ENCODE measurements at places on chromosomes 6 and 20.
A peak's percentile ranks its signal among the peaks of the same experiment; 100 is the strongest.

DNA sequence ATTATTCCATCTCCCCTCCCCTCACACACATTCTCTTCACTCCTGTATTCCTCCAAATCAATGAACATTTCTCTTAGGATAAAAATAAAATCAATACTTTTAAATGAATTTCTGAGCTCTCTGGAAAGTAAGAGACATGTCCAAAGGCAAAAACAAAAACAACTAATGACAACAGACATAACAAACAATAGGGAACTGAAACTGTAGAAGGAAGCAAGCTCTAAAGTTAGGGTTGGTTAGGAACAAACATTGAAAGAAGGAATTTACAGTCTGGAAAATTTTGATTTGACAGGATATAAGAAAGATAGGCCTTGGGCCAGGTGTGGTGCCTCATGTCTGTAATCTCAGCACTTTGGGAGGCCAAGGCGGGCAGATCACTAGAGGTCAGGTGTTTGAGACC lies 17.5 kb upstream of the MYCT1 start:
- DNase-seq = no peak

DNA sequence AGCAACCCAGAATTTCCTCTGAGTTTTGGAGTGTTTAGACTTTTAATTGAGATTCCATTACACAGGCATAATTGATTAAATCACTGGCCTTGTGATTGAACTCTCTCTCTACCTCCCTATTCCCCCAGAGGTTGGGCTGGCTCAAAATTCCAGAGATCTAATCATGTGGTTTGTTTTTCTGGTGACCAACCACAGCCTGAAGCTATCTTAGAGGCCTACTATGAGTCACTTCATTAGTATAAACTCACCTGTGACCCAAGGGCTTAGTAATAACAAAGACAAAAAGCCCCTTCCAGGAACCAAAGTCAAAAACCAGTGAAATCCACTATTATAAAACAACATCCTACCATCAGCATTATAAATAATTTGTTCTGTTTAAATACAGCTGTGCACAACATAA lies 992.5 kb upstream of the CITED2 start:
- DNase-seq = peak; percentile 86

DNA sequence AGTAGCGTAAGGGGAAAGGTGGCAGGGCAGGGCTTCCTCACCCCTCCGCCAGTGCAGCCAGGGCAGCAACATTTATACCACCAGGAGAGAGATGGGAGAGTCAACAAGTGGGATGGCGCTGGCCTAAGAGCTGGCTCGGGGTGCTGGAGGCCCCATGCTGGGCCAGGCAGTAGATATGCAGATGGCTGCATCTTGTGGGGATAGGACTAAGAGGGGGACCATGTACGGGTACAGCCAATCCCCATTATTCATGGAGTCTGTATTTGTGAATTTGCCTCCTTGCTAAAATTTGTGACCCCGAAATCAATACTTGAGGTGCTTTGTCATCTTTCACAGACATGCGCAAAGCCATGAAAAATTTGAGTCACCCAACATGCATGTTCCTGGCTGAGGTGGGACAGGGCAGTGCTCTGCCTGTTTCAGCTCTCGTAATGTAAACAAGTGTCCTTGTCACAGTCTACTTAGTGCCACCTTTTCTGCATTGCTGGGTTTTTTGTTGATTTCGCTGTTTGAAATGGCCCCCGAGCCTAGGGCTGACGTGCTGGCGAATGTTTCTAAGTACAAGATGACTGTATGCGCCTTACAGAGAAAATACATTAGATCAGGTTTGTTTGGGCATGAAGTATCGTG lies 27.5 kb upstream of the TAF8 start:
- no peak for DNase-seq

DNA sequence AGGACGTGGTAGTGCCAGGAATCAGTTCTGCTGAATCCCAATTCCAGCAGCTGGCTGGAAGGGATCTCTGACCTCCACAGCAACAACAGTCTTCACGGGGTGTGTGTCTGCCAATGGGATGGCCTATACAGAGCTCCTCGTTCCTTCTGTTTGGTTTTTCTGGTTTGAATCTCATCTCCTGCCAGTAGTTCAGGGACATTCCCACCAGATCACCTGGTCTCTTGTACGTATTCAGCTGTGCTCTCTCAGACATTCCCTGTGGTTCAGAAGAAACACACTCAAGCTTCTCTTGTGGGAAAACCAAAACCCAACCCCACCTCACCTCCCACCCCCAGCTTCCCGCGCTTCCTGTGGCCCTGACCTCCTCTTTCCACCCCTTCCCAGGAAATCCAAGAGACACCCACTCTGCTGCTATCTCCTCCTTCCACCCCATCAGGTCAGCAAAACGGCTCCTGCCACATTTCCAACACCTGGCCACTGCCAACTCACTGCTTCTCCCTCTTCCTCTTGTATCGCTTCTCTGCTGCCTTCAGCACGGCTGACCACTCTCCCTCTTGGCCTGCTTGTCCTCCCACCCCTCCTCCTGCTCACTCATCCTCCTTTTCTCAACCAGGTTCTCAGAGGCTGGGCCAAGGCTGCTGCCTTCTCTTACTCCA lies 63.3 kb upstream of the PTGIS start:
- DNase-seq = peak; percentile 54

DNA sequence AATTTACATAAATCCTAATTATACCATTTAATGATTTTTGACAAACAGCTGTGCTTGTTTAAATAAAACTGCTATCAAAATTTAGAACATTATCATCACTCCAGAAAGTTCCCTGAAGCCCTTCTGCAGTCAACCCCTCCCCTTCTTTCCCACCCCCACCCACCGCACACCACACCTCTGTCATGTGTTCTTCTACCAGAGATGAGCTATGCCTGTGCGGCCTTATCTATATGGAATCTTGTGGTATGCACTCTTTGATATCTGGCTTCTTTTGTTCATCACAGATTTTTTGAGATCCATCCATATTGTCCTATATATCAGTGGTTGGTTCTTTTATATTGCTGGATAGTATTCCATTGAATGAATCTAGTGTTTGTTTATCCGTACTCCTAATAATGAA lies 7.2 kb downstream of the MYLIP start:
- no peak for DNase-seq

DNA sequence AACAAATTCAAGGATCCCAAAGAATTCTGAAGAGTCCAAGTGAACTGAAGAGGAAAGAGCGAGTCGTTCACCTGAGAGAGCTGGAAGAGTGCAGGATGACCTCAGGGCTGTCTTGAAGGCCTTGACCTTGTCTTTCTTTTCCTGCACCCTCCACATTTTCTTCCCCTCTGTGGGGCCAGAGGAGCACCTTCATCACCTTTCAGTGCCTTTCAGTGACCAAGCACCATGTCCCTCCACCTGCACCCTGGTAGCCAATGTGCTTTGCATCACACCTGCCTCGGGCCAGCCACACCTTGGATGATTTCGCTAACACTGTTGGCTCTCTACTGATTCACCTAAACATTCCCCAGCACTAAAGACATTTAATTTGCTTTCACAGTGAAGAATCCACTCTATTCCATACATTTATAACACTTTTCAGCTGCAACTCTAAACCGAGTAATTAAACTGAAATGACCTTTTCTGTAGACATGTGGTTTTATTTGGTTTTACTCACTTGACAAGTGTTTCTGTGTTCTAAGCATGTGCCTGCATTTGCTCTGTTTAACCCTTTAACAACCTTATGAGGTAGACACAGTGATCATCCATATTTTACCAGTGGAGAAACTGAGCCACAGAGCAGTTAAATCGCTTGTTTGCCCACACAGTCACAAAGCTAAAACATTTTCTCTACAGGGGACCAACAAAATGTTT lies 121.3 kb upstream of the CST7 start:
- DNase-seq = no peak

- no peak for DNase-seq
Observed at GRCh38 chr6:144434308-144434990, 149.3 kb downstream of the UTRN start.

DNA sequence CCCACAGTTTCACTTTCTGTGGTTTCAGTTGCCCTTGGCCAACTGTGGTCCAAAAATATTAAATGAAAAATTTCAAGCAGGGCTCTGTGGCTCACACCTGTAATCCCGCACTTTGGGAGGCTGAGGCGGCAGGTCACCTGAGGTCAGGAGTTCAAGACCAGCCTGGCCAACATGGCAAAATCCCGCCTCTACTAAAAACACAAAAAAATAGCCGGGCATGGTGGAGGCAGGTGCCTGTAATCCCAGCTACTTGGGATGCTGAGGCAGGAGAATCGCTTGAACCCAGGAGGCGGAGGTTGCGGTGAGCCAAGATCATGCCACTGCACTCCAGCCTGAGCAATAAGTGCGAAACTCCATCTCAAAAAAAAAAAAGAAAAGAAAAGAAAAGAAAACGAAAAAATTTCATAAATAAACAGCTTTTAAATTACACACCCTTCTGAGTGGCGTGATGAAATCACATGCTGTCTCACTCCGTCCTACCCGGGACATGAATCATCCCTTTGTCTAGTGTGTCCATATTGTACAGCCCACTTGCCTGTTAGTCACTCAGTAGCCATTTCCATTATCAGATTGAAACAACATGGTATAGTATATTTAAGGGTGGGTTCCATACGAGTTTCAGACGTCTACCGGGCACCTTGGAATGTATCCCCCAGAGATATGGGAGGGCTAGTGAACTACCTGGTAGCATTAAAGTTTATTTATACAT lies 11.7 kb downstream of the PTPRK start:
- no peak for DNase-seq

All from T47D (cell line).